DMS79 treated with DMSO at 0.1 percent for 48 hours (cell line): ENCODE measurements at places on chromosomes 5 and 9.

GRCh38 chr5:56350597-56351170, 117.6 kb upstream of the ANKRD55 start:
- no peak for DNase-seq

GRCh38 chr9:130118841-130119518, 53.2 kb upstream of the NCS1 start:
- DNase-seq: peak; percentile 84

DNA sequence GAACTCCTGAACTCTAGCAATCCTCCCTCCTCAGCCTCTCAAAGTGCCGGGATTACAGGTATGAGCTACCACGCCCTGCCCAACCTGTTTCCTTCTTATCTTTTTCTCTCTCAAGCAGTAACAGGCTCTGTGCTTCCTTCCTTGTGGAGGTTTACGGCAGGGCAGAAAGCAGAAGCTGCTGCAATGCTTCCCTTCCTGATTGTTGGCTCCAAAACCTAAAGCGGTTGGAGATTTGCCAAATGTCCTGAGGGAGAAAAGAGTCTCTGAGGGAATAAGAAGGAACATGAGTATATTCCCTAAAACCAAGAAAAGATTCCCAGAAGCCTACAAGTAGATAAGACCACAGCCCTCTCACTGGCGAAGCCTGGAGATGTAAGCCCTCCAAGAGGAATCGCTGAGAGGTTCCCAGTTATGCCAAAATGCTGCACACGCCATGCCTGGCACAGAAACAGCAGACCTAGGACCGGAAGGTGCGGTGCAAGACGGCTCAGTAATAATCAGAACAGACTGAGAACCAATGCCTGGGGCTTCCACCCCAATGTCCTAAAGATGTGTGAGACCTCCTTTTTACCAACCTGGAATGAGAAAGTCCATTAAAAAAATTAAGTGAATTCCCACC, 73.2 kb downstream of the APTX start:
- peak; percentile 38 for DNase-seq

GRCh38 chr5:91225848-91226686, 157.1 kb downstream of the ARRDC3 start:
- peak; percentile 4 for DNase-seq

DNA sequence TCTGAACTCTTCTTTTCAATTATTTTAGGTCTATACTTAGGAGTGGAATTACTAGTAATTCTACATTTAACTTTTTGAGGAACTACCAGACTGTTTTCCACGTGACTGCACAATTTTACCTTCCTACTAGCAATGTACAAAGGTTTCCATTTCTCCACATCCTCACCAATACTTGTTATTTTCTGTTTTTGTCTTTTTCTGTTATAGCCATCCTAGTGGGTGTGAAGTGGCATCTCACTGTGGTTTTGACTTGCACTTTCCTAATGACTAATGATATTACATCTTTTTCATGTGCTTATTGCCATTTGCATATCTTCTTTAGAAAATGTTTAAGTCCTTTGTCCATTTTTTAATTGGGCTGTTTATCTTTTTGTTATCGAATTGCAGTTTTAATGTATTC, 136.9 kb upstream of the EGFLAM start:
- no peak for DNase-seq

- DNase-seq: no peak
Measured at GRCh38 chr9:127209220-127209619, 55.4 kb upstream of the GARNL3 start.

GRCh38 chr5:58072300-58072965, 387.5 kb downstream of the PLK2 start:
- no peak for DNase-seq

- DNase-seq: no peak
Measured at GRCh38 chr9:34347800-34348158, 18.4 kb downstream of the NUDT2 start.

- no peak for DNase-seq
Measured at GRCh38 chr9:71909887-71910649, 925 bp downstream of the ABHD17B start.

GRCh38 chr5:146840016-146840415, 38.5 kb downstream of the PPP2R2B start:
- no peak for DNase-seq

DNA sequence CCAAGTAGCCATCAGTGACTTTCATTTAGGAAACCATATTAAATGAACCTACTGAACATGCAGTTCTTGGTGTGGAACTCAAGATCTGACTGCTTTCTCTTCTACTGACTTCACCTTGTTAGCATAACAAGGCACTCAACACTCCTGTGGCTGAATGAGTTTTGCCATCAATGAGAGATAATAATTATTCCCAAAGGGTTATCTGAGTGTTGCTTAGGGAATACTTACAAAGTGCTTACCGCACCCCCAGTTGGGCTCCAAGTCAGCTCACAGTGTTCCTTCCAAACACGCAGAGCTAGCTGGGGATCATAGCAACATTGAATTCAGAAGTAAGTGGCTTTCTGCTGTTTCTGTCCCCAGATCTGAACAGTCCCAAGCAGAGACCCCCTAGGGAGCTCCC, 182.9 kb downstream of the SREK1 start:
- no peak for DNase-seq

DNA sequence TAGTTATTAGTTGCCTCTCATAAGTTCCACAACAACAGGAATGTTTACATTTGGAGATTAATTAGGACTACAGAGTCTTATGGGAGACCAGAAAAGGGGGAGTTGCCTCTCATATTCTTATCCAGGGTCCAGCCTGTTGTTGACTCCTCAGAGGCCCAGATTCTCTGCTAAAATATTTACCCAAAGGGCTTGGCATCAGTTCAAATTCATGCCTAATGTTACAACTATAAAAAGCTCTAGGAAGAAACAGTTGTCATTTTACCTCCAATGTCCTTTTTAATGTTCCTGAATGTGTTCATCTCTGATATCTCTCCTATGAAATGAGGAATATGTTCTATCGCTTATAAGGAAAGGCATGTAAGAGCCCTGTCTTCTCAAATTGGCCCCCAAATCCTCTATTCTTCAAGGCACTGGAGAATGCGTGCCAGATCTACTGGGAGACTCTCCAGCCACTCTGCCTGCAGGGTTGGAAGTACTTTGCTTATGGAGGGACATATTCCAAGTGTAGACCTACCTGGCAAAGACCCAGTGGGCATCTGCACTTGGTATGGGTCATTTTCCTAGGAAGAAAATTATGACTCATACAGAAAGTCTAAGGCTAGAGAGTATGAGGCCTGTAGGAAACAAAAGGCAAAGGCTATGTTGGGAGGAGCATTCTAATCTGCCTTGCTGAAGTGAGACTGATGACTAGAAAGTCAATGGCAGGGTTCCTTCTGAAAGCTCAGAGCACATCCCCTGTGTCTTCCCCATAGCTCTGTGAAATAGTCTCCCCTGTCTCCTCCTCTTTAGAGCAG, 192.6 kb downstream of the ESM1 start:
- DNase-seq: no peak

- no peak for DNase-seq
Measured at GRCh38 chr5:174307656-174308271, 262.3 kb downstream of the NSG2 start.

- peak; percentile 8 for DNase-seq
Measured at GRCh38 chr5:173329491-173330337, 1.5 kb upstream of the STC2 start.

GRCh38 chr5:133662578-133662977, 50.2 kb upstream of the FSTL4 start:
- no peak for DNase-seq

- DNase-seq: peak; percentile 14
Measured at GRCh38 chr9:116152390-116152789, 1.2 kb upstream of the PAPPA start.

DNA sequence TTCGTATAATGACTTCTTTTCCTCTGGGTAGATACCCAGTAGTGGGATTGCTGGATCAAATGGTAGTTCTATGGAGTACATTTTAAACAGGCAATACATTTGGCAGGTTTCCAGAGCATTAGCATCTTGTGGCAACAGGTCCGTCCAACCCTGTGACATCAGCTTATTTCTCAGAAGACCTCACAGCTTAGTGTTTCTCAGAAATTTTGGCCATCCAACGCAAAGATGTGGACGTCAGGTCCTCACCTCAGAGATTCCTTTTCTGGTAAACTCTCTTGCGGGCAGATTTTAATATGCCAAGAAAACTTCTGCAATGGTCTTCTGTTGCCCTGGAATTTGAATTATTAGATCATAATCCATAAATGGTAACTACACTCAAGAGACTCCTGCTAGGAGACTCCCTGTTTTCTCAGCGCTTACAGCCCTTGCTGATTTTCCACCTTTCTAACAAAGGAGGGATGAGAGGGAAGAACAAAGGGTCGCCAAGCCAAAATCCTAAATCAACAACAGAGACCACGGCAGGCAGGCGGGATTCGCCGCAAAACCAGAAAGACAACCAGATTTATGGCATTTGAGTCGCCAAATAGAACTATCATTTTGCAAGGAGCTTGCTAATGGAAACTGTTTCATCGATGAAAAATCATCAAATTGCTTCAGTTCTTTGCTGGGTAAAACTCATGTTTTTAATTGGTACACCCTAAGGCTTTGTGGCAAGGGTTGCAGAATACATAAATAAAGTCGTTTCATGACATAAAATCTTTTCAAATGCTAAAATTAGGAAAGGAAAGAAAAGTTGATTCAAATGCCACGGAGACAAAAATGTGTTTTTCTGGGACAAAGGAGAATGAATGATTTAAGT, 34.1 kb upstream of the PLPP1 start:
- DNase-seq: no peak

DNA sequence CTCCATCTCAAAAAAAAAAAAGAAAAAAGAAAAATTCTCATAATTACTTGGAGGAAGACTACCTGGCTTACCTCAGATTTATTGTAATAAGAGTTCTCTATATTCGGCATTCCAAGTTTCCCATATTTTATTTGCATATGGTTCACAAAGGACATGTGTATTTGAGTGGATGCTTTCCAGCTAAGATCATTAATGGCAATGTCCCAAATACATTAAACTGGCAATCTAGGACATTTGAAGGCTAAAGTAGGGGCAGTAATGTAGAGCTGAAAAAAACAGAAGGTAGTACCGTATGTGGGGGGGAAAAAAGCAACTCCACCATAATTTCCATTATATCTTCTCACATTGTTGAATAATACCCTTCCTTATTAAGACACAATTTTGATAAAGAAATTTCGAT, 4.9 kb downstream of the TUT7 start:
- no peak for DNase-seq

- DNase-seq: peak; percentile 49
Measured at GRCh38 chr5:100270023-100270771, 265.0 kb upstream of the FAM174A start.

- DNase-seq: no peak
Measured at GRCh38 chr5:145495741-145496140, 339.4 kb downstream of the PRELID2 start.

- DNase-seq: no peak
Measured at GRCh38 chr5:179413086-179413690, 67.9 kb upstream of the ADAMTS2 start.

GRCh38 chr9:126756876-126757415, 47.9 kb upstream of the ZBTB43 start:
- peak; percentile 51 for DNase-seq

- peak; percentile 82 for DNase-seq
Measured at GRCh38 chr5:7941692-7942091, 72.7 kb downstream of the MTRR start.

GRCh38 chr5:39205550-39205949, 13.8 kb downstream of the FYB1 start:
- no peak for DNase-seq

DNA sequence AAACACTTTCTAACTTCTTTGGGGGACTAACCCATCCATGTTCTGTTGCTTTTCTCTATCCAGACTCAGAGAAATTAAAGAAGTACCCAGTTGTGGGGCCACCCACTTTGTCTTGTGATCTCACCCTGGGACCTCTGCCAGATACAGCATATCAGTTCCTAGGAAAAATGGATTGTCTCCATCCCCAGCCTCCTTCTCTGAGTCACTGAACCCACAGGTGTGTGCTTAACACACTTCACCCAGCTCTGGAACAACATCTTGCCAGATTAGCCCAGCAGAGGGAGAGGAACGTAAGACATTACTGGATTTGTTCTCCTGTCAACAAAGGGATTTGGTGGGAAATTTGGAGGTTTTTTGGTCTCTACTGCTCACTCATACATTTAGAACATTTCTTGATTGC, 19.2 kb downstream of the FAM240B start:
- DNase-seq: no peak

DNA sequence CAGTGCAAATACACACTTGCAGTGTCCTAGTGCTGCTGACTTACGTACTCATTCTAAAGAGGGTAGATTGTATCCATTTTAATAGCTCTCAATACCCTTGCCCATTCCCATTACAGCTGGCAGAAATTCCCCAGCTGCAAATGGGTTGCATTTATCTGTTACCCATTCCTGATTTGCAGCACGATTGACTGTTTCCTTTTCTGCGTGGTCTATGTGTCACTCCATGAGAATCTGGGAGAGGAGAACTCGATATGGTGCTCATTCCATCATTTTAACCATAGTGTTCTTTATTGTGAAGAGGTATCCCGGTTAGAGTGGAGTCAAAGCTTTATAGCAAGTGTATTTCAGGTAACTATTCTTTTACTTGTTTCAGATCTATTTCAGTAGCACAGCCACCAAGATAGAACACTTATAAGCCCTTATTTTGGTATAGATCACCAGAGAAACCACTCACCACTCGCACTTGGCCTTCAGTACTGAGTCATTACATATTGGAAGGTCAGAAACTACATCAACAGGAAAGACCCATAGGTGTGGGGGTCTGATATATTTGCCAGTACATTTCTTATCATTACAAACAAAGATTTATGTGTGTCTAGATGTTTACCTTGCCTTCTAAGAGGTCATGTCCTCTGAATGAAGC, 139.5 kb downstream of the MUSK start:
- no peak for DNase-seq

- DNase-seq: no peak
Measured at GRCh38 chr5:180371949-180372348, 18.8 kb upstream of the GFPT2 start.

- DNase-seq: no peak
Measured at GRCh38 chr5:44911501-44911900, 102.8 kb downstream of the MRPS30 start.

GRCh38 chr5:102608414-102608813, 109.6 kb upstream of the SLCO6A1 start:
- DNase-seq: no peak

GRCh38 chr9:133786371-133786753, 48.2 kb upstream of the SARDH start:
- DNase-seq: no peak
